ENCODE measurements at places on chromosomes 6 and 20. TPM values are rescaled to one million over a fixed set of nuclear protein-coding genes. Genes with fewer than 3 reads are reported as not detected.

DNA sequence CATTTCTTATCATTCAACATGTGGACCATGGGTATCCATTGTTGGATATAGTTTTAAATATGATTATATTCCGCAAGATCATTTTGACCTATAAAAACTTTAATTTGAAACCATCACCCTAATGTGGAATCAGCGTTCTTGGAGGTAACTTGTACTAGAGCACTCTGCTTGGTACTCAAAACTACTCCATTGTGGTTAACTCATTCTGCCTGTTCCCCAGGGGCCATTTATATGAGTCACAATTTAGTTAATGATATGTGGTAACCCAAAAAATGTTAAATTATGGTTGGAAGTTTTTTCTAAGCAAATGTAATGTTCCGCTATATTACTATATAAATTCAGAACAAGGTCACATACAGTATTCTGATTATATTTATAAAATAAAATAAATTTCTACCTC lies 109.3 kb downstream of the TRDN start:
- H3K4me3 ChIP-seq: no peak overlapping the region
- H3K27ac ChIP-seq: no peak overlapping the region
- H3K27me3 ChIP-seq: no peaks in the 10 kb centered on the region

GRCh38 chr20:45052698-45053429 lies 48.1 kb downstream of the KCNS1 start:
- no peaks in the 10 kb centered on the region for H3K27me3 ChIP-seq
- peaks cover 54% of the 10 kb centered on the region for H3K36me3 ChIP-seq
- peak overlapping the region; percentile 73 for H3K27ac ChIP-seq

GRCh38 chr6:73929405-73929804 lies 233.4 kb downstream of the CD109 start:
- no peak overlapping the region for H3K4me3 ChIP-seq
- no peaks in the 10 kb centered on the region for H3K27me3 ChIP-seq
- H3K36me3 ChIP-seq: no peaks in the 10 kb centered on the region
- H3K27ac ChIP-seq: no peak overlapping the region
- DNase-seq: no peak

DNA sequence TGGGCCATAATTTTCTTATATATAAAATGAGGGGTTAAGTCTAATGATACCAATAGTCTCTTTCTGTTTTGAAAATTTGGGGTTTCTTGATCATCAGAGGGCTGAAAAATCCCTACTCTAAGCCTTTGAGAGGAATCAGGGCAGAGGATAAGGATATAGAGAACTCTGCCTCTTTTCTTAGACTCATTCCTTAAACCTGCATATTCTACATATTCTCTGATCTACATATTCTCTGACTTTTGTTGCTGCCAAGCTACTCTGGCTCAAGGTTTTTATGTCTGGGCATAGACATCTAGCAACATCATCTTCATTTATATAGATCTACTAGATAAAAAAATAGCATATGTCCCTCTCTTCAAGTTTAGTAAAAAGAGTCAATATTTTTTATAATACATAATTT lies 71.2 kb downstream of the FLRT3 start:
- H3K36me3 ChIP-seq: no peaks in the 10 kb centered on the region
- H3K27me3 ChIP-seq: no peaks in the 10 kb centered on the region
- DNase-seq: no peak

DNA sequence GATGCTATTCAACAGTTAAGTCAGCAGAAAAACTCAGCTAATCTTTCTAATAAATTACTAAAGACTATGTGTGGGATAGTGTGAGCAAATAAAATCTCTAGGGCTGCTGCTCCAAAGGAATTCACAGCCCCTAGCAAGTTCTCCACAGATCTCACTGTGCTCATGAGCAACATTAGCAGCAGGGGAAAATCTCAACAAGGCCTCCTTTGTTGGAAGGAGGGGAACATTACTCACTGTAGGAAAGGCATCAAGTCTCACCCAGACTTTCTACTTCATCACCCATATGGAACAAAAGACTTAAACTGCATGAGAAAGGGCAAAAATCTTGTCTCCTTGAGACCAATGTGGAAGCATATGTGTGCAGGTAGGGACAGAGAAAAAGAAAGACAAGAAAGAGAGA lies 726.4 kb upstream of the SLC35B3 start:
- H3K36me3 ChIP-seq: no peaks in the 10 kb centered on the region
- no peak for DNase-seq
- no peak overlapping the region for H3K4me3 ChIP-seq
- peaks cover 4% of the 10 kb centered on the region for H3K27me3 ChIP-seq
- H3K27ac ChIP-seq: no peak overlapping the region

GRCh38 chr6:111985202-111985731 lies 68.6 kb upstream of the CCN6 start:
- H3K27ac ChIP-seq: peak overlapping the region; percentile 94
- peaks cover 83% of the 10 kb centered on the region for H3K4me1 ChIP-seq
- DNase-seq: peak; percentile 63
- H3K27me3 ChIP-seq: no peaks in the 10 kb centered on the region
- no peak overlapping the region for H3K4me3 ChIP-seq
- peaks cover 15% of the 10 kb centered on the region for H3K36me3 ChIP-seq

DNA sequence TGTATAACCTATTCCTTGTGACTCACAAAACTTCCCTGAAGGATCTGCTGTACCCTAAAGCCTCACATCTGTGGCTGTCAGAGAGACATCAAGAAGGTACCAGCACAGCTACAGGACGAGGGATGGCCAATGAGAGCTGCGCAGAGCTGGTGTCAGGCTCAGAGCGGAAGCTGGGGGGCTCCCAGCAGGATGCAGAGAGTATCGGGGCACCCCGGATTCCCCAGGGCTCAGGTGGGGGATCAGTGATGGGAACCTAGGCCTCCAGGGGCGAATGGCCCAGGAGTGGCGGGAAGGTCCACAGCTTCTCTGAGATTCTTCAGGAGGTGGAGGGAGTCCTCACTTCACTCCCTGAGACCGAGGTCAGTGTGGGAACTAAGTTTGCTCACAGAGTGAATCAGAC lies 30.9 kb upstream of the SMOC2 start:
- H3K4me1 ChIP-seq: no peaks in the 10 kb centered on the region
- H3K27ac ChIP-seq: no peak overlapping the region
- DNase-seq: no peak
- no peaks in the 10 kb centered on the region for H3K36me3 ChIP-seq
- H3K27me3 ChIP-seq: peaks cover 3% of the 10 kb centered on the region
- H3K4me3 ChIP-seq: no peak overlapping the region

DNA sequence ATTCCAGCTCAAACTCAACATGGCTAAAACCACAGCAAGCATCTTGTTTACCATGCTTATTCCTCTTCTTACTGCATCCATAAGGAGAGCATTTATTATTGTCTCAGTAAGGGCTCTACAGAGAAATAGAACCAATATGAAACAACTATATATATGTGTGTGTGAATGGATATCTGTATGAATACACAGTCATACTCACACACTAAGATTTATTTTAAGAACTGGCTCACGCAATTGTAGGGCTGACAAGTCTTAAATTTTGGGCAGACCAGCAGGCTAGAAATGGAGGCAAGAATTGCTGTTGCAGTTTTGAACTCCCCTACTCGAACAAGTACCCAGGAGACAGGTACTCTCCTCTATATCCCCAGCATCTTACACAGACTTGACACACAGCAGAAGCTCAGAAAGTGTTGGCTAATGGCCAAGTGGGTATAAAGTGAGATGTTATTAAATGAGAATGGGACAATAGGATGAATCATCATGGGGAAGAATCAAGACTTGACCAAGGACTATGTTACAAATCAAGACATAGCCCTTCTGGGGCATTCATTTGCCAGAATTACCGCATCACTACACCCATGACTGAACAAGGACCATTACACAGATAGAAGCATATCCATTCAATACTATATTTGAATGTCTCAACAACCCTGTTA lies 13.0 kb downstream of the ZHX3 start:
- H3K4me3 ChIP-seq: no peak overlapping the region
- DNase-seq: no peak
- no peaks in the 10 kb centered on the region for H3K27me3 ChIP-seq
- H3K4me1 ChIP-seq: peaks cover 2% of the 10 kb centered on the region
- H3K36me3 ChIP-seq: no peaks in the 10 kb centered on the region

DNA sequence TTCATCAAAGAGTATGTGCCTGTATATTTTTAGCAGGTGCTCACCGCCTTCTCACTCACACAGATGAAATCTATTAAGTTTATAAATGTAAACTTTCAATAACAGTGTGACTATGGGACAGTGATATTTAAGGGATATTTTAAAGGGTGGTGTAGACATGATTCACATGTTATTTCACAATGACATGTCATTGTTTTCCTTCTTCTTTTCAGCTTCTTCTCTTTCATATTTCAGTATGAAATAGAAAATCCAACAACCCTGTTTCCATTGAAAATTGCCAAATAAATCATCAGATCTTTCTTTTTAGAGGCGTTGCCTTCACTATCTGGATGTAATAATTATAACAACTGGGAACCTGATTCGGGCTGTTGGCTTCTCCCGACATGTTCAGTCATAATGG lies 54.8 kb downstream of the PFDN4 start:
- H3K4me3 ChIP-seq: no peak overlapping the region
- H3K27ac ChIP-seq: no peak overlapping the region
- H3K4me1 ChIP-seq: peaks cover 9% of the 10 kb centered on the region
- H3K27me3 ChIP-seq: peaks cover 3% of the 10 kb centered on the region
- no peaks in the 10 kb centered on the region for H3K36me3 ChIP-seq

GRCh38 chr6:44650495-44650894 lies 263.0 kb downstream of the CDC5L start:
- DNase-seq: no peak
- peaks cover 15% of the 10 kb centered on the region for H3K4me1 ChIP-seq
- peaks cover 5% of the 10 kb centered on the region for H3K27me3 ChIP-seq
- no peaks in the 10 kb centered on the region for H3K36me3 ChIP-seq
- H3K4me3 ChIP-seq: no peak overlapping the region
- H3K27ac ChIP-seq: no peak overlapping the region

- no peaks in the 10 kb centered on the region for H3K27me3 ChIP-seq
- peaks cover 4% of the 10 kb centered on the region for H3K4me1 ChIP-seq
- peak; percentile 21 for DNase-seq
Observed at GRCh38 chr6:15642276-15642675, 20.6 kb downstream of the DTNBP1 start.

- H3K36me3 ChIP-seq: peaks cover 2% of the 10 kb centered on the region
- peaks cover 6% of the 10 kb centered on the region for H3K27me3 ChIP-seq
- peaks cover 10% of the 10 kb centered on the region for H3K4me1 ChIP-seq
- no peak for DNase-seq
- no peak overlapping the region for H3K4me3 ChIP-seq
- H3K27ac ChIP-seq: no peak overlapping the region
Observed at GRCh38 chr6:7960848-7961247, 50.3 kb upstream of the TXNDC5 start.

SIGLEC1 gene
- total RNA-seq: not detected

TBC1D7 gene
- 16.4 TPM for total RNA-seq

TXNDC5 gene
- 52.8 TPM for total RNA-seq

ZNF292 gene
- 68.8 TPM for total RNA-seq

NEURL2 gene
- total RNA-seq: 1.2 TPM

OR2H1 gene
- not detected for total RNA-seq

SULF2 gene
- 0.09 TPM for total RNA-seq

TRIM15 gene
- 0.18 TPM for total RNA-seq

All from activated CD4-positive, alpha-beta T cell treated with anti-CD3 and anti-CD28 coated beads for 36 hours (primary cell).